Retina (tissue), 1 donor: ENCODE measurements at places on chromosomes 3 and 15.
A peak's percentile ranks its signal among the peaks of the same experiment; 100 is the strongest.

GRCh38 chr15:70375006-70375431, 277.3 kb upstream of the TLE3 start:
- no peak for DNase-seq

GRCh38 chr3:195394700-195395099, 48.1 kb downstream of the ACAP2 start:
- no peak for DNase-seq

DNA sequence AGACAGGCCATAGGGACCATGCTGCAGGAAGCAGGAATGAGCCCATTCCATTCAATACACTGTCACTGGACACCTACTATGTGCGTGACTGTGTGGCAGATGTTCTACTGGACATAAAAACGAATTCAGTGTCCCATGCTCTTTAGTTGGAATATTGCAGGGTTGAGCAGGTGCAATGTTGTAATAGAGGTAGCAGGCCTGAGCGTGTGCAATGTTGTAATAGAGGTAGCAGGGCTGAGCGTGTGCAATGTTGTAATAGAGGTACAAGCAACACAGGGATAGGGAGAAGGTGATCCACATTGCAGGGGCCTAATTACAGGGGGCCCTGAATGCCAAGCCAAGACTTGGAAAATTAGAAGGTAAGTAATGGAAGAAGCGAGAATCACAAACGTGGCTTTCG, 261.4 kb upstream of the HES1 start:
- DNase-seq: no peak

GRCh38 chr3:120524171-120524923, 71.8 kb upstream of the NDUFB4 start:
- DNase-seq: no peak

DNA sequence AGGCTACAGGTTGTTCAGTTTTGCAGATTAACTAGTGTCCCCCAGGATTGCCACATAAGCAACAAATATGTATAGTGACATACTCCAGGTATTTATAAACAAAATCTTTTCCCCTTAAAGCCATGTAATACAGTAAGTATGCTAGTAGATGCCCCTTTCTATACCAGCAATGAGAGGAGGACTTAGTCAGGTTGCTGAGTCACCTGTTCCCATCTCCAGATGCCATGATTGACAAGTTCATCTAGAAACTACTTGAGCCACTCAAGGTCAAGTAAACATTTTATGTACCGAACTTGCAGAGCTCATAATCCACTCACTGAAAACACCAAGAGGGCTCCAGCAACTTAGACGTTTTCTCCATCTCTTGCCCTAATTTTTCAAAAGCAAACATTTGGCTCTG, 18.2 kb downstream of the SLC9A9 start:
- DNase-seq: no peak

DNA sequence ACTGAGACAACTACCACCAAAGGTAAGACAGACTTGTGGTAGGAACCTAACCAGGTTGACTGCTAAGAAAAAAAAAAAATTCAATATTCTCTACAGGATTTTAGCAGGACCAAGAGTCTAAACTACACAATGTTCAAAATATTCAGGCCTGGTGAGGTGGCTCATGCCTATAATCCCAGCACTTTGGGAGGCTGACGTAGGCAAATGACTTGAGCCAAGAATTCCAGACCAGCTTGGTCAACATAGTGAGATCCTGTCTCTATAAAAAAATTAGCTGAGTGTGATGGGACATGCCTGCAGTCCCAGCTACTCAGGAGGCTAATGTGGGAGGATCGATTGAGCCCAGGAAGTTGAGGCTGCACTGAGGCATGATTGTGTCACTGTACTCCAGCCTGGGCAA, 341.6 kb upstream of the WNT5A start:
- DNase-seq: no peak

- no peak for DNase-seq
Measured at GRCh38 chr3:149705416-149705815, 46.9 kb downstream of the COMMD2 start.

GRCh38 chr3:173912126-173912525, 514.6 kb downstream of the NLGN1 start:
- DNase-seq: no peak

- no peak for DNase-seq
Measured at GRCh38 chr3:5774337-5774736, 586.8 kb downstream of the EDEM1 start.

DNA sequence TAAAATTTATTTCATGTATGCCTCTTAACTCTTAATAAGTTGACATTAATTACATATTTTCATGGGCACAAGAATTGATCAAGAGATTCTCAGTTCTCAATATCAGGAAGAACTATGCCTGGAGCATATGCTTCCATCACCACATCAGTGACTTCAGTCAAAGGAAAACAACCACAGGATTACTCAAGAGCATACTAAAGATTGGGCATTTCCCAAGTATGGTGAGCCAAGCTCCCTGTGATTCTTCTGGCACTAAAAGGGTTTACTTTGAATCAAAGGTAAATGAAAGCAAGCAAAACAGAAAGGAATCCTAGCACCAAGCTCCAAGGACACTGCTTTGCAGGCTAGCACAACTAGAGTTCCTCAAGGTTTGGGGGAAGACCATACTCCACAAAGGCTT, 44.6 kb downstream of the FMN1 start:
- no peak for DNase-seq

DNA sequence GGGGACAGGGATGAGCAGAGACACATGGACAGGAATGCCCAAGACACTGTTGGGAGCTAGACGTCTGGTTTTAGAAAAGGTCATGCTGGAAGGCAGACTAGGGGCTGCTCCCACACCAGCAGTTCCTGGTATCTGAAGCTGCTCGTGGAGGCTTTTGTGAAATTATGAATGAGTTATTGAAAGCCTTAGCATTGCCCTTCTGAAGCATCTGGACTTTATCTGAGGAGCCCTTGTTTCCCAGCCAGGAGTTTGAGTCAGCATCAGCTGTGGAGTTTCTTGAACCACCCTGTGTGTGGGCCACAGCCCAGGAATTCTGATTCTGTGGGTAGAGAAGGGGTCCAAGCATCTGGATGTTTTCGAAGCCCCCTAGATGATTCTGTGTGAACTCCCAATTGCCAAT, 258.7 kb downstream of the SLCO3A1 start:
- DNase-seq: no peak

GRCh38 chr15:41966414-41966812, 5.9 kb downstream of the EHD4 start:
- no peak for DNase-seq

GRCh38 chr3:3495611-3496010, 303.6 kb upstream of the LRRN1 start:
- no peak for DNase-seq

- no peak for DNase-seq
Measured at GRCh38 chr3:116759316-116759715, 49.7 kb downstream of the TUSC7 start.

DNA sequence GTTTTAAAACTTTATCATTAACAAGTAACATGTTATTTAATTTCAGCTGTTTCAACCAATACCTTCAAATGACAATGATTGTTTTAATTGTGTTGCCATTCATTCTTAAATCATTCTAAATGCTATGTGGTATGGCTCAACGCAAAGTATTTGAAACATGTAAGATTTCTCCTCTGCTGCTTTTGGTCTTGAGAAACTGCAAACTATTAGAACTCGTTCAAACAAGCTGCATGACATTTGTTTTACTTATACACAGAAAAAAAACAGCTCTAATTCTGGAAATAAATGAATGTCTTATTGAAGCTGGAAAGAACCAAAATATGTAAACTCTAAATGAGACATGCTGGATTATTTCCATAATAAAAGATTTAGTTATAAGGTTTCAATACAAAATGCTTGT, 29.3 kb downstream of the FBN1 start:
- DNase-seq: no peak

- DNase-seq: no peak
Measured at GRCh38 chr3:76061654-76062053, 276.3 kb upstream of the ZNF717 start.

DNA sequence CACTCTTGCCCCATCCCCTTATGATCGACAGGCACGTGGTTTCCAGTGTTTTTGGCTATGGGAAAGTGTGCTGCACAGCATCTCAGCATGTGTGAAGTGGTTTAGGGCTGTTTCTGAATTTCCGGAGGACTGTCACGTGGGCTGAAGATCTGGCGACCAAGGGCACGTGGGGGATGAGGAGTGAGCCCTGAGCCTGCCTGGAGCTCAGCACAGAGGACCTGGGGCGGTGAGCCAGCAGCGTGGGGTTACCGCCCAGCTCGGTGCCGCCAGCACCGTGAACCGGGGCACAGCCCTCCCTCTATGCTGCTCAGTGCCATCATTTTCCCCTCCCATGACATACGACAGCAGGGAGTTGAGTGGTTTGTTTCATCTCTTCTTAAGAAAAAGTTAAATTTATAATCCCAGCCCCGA, 150.2 kb downstream of the DNAJB8 start:
- DNase-seq: peak; percentile 43

DNA sequence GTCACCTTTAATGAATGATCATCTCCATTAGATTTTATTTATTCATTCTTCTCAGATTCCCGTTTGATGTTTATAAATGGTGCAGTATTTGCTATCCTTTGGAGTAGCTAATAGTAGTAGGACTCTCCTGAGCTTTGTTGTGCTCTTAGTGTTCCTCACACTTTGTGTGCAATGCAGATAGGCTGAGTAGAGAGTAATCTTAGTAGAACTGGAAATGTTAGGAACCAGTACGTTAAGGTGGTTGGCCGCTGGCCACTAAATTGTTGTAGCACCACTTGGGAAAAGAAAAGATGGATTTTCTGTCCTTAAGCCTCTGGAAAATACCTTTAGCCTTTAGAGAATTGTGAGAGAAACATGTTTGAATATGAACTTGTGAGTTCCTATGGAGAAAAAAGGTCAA, 19.9 kb upstream of the EBLN2 start:
- DNase-seq: no peak

DNA sequence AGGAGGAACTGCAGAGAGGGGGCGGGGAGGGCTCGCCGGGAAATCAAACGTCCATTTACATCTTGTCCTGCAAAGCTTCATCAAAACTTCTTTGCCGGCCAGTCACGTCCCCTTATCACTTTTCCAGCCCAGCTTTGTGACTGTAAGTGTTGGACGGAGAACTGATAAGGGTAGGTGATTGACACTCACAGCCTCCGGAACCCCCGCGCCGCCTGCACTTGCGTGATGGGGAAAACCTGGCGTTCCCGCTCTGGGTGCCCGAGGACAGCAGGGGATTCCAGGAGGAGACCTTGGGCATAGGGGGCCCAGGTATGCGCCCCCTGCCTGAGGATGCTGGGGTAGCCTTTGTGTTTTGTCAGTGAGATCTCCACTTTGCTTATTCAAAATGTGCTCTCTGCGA, 72.8 kb upstream of the ANKRD34C start:
- no peak for DNase-seq

GRCh38 chr3:72625602-72626337, 222.5 kb downstream of the SHQ1 start:
- no peak for DNase-seq

- no peak for DNase-seq
Measured at GRCh38 chr15:33517944-33518343, 207.2 kb downstream of the RYR3 start.

GRCh38 chr15:70447928-70448698, 315.2 kb downstream of the UACA start:
- peak; percentile 82 for DNase-seq

DNA sequence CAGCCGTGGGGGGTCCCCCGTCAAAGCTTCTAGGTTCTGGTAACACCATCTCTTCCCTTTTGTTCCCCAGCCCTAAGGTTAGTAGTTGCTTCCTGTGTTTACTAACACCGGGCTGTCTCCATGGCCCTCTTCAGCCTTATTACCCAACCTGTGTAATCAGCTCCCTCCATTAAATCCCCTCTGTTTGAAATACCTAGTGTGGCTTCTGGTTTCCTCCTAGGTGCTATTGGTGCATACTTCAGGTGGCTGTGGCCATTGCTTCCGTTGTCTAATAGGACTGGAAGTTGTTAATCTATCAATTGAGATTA, 35.3 kb downstream of the MOBP start:
- DNase-seq: no peak

DNA sequence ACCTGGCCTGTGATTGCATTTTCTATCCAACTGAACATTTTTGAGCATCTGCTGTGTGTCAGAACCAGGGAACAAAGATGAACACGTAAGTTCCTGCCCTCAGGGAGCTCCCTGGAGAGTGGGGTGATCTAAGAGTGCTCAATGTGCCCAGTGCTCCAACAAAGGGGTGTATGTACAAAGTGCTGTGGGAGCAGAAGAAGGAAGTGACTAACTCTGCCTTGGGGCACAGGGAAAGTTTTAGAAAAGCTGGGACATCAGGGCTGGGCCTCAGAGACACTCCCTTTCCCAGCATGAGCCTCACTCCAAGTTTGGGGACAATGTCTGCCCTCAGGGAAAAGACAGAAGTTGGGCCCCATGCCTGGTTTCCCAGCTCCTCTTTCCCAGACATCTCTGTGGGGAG, 27.6 kb upstream of the BNC1 start:
- no peak for DNase-seq

DNA sequence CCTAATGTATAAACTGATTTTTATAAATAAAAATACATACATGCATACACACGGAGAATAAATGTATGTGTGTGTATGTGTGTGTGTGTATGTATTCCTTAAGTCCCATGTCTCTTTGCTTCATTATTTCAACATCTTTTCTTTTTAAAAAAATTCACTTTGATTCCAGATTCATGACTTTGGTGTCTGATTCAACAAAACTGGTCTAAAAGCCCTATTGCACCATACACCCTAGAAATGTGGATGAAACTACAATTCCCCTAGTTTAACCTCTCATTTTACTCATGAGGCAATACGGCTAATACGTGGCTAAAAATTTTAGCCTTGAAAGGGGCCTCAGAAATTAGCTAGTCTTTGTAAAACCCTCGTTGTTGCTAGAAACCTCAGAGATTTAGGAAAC, 228.1 kb downstream of the ADAMTS9 start:
- no peak for DNase-seq

GRCh38 chr15:52256930-52257733, 38.5 kb downstream of the MYO5C start:
- DNase-seq: peak; percentile 50

DNA sequence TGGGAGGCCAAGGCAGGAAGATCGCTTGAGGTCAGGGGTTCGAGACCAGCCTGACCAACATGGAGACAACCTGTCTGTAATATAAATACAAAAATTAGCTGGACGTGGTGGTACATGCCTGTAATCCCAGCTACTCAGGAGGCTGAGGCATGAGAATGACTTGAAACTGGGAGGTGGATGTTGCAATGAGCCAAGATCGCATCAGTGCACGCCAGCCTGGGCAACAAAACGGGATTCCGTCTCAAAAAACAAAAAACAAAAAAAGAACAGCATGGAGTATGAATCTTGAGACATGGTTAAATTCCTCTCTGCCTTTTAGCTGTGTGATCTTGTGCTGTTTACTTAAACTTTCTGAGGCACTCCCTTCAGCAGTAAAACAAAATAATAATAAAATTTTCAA, 244.9 kb downstream of the FGF12 start:
- no peak for DNase-seq

GRCh38 chr3:55588146-55588765, 101.2 kb upstream of the WNT5A start:
- no peak for DNase-seq

- DNase-seq: no peak
Measured at GRCh38 chr15:67882487-67883233, 42.8 kb upstream of the RNU6-1 start.

DNA sequence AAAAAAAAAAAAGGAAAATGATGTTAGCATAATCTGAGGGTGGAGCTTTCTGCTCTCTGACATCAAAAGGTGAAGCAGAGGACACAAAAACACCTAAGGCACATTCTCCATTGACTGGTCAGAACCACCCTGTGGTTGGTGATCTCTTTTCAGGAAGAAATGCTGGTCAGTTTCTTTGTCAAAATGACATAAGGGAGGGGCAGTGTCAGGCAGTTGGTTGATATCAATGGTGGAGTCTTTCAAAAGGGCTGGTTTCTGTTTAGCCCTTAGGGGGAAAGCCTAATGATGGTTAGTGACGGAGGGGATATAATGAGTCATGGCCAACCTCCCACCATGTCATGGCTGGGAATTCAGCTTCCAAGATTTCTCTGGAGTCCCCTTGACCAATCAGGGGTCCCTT, 185.9 kb upstream of the GBE1 start:
- DNase-seq: no peak
